ENCODE measurements at places on chromosomes 12 and 14.

- DNase-seq: no peak
Observed at GRCh38 chr14:100988011-100988410, 84.5 kb upstream of the RTL1 start.

DNA sequence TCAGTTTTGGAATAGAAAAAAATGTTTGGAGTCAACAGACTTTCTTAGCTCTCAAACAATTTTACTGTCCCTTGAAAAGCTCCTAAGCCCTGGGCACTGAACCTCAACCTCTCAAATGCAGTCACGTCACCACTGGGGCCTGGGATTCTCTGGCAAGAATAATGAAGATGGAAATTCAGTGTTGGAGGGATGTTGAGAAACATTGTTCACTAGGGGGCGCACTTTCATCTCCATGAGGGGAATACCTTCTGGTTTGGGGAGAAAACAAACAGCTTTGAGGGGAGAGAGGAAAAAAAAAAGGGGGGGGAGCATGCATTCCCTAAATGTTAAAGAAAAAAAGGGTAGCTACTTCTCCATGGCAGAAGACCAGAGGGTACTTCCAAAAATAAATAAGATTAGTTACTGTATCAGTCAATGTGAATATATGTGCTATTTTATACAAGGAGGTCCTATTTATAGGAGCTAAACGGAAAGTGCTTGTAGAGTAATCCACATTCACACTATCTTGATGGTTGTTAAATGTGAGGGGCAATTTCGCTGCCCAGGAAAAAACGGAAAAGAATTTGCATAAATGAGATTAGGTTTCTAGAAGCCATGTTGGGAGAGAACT is 5.8 kb upstream of the TBPL2 start:
- peak; percentile 57 for DNase-seq

DNA sequence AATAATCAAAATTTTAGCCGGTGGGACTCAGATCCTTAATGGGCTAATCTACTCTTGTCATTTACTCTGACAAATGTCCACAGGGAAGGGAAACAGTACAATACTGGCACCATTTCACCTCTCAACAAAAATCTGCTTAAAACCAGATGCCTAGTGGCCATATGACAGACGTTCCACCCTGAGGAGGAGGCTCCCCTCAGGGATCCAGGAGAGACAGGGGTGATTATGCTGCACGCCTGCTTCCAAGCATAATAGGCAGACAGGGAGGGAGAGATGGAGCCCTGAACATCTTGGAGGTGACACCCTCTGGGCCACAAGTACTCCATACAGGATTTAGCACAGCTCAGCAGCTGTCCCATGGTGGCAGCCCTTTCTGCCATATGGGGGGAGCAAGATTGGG is 24.8 kb upstream of the AKAP6 start:
- no peak for DNase-seq

- DNase-seq: no peak
Observed at GRCh38 chr12:7155471-7156034, 25.4 kb downstream of the CLSTN3 start.

- DNase-seq: no peak
Observed at GRCh38 chr14:71319666-71320065, 412.4 kb downstream of the PCNX1 start.

- DNase-seq: peak; percentile 94
Observed at GRCh38 chr14:35390577-35391387, 13.8 kb downstream of the NFKBIA start.

DNA sequence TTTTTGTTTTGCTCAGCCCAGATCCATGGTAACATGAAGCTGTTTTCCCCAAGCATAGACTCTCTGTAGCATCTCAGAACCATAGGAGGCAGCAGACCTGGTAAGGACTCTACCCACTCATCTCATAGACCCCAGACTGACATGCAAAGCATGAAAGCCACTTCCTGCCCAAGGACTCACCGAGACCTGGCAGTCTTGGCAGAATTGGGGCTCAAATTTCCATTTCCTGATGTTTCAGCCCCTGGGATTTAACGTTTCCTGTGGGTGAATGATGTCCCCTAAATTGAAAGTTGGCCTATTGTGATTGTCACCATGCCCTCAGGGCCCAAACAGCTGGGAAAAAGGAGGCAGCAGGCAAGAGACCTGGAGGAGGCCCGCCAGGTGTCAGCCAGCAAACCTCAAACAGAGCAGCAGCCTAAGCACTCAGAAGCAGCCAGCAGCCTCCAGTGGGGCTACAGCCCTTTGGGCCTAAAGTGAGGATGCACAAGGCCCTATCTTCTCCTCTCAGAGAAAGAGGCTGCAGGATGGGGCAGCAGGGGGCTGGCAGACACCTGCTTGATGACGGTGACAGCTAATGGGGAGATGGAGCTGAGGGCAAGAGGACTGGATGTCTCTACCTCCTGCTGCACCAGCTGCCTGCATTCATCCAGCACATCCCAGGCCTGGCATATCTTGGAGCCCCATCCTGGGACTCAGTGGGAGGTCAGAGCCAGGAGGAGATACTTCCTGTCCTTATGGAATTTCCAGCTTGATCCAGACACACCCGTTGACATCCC is 8.5 kb downstream of the KRT85 start:
- no peak for DNase-seq

GRCh38 chr14:105180592-105181548 is at the start of gene NUDT14:
NUDT14 (minus strand) TSS chr14:105181312; CDS start chr14:105181209, 103 bp downstream.
- peak; percentile 18 for DNase-seq

DNA sequence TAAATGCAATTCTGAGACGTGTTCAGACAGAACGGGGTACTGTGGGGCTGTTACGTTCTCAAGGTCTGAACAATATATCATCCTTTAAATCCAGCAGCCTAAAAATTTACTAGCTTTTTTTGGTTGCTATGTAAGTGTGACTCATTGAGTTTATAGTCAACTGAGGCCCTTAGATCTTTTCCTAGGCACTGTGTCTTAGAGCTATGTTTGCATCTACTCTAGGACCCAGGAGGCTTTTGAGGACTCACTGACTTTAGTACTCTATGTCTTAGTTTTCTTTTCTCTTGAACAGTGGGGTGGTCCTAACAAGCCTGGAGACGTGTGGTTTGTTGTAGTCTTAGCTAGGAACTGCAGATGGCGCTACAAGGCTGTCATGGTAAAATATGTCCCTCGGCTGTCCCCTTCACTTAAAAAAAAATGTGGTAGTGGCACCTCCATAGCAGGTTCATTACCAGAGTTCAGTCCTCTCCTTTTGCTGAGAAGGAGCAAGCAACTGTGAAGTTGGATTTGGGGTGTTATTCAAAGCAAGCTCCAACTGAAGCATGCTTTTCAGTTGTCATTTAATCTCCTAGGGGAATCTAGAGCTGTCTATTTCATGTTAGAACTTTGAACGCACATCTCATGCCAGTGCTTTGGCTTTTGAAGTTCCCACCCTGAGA is 8.7 kb upstream of the SPATS2 start:
- peak; percentile 63 for DNase-seq

- DNase-seq: no peak
Observed at GRCh38 chr14:23137813-23138535, 18.9 kb upstream of the CEBPE start.

- peak; percentile 52 for DNase-seq
Observed at GRCh38 chr14:69648480-69649451, 37.4 kb downstream of the SUSD6 start.

DNA sequence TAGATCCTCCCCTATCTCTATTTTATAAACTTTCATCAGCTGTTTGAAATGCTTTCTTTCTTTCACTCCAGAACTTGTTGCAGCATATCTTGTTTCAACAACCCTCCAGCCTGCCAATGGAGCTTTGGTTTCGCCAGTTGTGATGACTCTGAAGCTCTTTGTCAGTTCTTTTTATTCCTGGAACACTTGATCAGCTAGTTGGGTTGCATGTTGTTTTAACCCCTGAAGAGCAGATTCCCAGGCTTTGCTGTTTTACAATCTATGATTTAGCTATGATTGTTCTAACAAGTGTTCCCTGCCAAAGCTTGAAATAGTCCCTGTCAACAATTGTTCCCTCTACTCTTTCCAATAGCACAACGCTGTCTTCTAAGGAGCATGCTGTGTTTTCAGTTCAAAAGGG is 50.6 kb upstream of the FUT8 start:
- no peak for DNase-seq

DNA sequence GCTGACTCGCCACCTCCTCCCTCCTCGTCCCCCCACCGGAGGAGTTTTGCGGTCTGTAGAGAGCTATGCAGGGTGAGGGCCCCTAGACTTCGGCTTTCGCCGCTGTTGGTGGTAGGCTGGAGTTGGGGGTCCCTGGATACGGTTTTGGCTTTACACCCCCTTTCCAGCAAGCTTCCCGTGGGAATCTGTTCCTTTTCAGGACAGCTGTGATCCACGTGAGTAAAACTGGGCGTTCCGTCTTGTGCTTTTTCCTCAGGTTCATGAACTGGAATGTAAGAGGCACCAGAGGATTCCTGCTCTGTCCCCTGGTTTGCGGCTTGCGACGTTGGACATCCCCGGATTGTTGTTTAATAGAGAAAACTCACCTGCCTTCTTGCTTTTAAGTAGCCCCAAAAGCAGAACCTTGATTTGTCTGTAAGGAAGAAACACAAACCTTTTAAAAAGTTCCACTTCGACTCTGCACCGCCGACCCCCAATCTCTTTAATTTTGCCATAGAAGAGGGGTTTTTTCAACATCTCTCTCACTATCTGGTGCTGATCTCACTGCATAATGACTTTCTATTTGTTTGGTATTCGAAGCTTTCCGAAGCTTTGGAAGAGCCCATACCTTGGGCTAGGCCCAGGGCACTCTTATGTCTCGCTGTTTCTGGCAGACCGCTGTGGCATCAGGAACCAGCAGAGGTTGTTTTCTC is 490 bp downstream of the PRORP start:
- no peak for DNase-seq

GRCh38 chr12:53207042-53207441 is at the start of gene ITGB7:
ITGB7 (minus strand) TSS chr12:53207251; CDS start chr12:53200443, 6,808 bp downstream.
- DNase-seq: peak; percentile 69

DNA sequence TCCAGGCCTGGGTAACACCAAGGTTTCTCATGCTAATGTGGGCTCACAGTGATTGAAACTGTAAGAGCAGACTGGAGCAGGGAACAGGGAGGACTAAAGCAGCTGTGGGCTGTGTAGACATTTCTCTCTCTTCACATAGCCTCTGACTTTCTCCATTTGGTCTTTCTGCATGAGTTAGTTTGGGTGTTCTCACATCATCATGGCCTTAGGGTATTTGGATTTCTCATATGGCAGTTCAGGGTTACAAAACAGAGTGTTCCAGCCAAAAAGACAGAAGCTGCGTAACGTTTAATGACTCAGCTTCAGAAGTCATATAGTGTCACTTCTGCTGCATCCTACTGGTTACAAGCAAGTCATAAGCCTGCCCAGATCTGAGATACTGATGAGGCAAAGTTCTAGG is 52.0 kb upstream of the OSBPL8 start:
- DNase-seq: peak; percentile 74

DNA sequence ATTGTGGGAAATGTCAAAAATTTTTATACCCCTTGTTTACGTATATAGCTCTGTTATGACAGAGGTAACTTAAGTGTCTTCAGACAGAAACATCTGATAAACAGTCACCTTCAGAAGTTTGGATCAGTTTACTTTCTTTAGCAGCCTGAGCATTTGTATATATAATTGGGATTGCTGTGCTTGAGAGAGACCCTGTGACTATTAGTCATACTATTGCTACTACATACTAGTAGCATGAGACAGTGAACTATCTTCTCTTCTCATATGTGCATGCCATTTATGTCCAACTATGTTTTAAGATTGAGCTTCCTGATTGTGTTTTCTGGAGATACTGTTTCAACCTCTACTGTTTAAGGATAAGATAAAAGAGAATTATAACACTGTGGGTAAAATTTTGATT is 101.5 kb downstream of the PDE6H start:
- DNase-seq: no peak

DNA sequence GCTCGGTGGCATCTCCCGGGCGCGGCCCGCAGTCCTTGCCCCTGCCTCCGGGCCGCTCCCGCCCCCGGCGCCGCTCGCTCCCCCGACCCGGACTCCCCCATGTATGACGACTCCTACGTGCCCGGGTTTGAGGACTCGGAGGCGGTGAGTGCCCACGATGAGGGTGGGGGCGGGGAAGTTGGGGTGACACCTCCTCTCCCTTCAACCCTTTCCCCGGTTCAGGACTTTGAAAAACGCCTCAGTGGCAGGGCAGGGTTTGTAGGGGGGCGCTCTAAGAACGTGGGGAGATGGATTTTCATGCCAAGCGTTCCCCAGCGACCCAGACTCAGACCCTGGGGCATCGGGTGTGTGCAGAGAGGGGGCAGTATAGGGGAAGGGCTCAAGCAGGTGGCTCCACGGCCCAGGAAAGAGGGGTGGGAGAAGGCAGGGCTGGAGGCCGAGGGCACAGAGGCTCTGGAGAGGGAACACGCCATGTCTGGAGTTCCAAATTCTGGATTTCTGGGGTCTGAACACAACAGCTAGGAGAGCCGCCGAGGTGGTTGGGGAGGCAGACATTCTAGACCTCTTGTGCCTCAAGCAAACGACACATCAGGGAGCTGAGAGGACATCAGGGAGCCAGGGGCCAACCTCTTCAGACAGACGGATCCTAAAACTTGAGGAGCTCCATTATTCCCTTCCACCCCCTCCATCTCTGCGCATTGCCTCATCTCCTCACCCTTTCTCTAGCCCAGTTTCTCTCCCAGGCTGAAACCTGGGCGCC is 715 bp downstream of the CACNB3 start:
- DNase-seq: no peak

DNA sequence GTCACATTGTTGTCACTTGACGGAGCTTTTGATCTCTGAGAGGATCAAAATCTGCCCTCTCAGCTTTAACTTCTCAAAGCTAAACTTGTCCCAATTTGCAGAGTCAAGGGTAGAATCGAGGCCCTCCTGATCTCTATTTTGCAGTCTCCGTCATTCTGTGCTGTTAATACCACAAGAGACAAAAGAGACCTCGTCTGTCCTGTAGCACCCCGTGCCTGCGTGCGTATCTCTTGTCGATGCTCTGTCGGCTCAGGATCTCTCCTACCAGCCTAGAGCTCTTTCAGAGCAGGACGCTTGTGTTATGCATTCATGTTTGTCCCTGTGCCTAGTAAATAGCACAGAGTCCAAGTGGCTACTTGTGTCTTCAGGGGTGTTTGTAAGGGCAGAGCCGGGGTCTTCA is 5.1 kb downstream of the EVL start:
- no peak for DNase-seq

DNA sequence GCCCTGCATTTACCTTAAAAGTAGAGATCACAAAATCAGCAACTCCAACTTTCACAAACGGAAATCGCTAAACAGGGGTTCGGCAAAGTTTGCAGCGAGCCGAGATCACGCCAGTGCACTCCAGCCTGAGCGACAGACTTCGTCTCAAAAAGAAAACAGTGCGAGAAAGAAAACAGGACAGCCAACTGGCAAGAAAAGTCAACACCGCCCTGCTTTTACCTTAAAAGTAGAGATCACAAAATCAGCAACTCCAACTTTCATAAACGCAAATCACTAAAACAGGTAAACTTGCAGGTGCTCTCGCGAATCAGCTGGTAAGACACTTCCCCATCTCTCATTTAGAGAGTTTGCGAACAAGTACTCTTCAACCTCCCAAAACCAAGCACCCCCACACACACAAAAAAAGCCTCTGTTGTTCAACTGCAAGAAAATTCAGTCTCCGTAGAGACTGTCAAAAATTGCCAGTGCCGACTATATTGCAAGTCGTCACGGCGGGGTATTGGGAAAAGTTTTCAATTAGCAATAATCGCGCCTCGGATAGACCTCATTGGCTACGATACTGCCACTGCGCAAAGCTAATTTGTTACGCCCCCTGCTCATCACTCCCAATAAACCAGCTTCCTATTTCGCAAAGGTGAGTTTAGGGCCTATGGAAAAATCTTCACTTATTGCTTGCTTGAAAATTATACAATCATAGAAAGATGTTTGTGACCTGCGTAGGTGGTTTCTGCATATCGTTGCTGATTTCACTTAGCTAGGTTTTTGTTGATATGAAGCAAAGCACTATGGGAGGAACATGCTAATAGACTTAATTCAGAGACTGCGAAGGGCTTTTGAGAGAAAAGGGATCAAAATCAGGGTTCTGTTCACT is at the start of gene RNU4-1:
RNU4-1 (minus strand) TSS at position 577 of the 871 bp plus-strand sequence.
- DNase-seq: peak; percentile 98

GRCh38 chr12:3661028-3661427 is 91.9 kb downstream of the CRACR2A start:
- no peak for DNase-seq
